ENCODE measurements at places on chromosomes 1 and 21. TPM values are rescaled to one million over a fixed set of nuclear protein-coding genes. Genes with fewer than 3 reads are reported as not detected.

Gene VWA5B1
- polyA plus RNA-seq = 0.40 TPM

Gene SPRR2A
- not detected for polyA plus RNA-seq

Gene CLIC4
- 70.3 TPM for polyA plus RNA-seq

Gene CELA2A
- polyA plus RNA-seq = 0.18 TPM

Gene SELENBP1
- 97.9 TPM for polyA plus RNA-seq

Gene LAMC2
- 33.4 TPM for polyA plus RNA-seq

Gene FAM76A
- 9.7 TPM for polyA plus RNA-seq

Gene KLHL21
- 9.4 TPM for polyA plus RNA-seq

Gene CDK18
- polyA plus RNA-seq = 52.6 TPM

Gene ADAM30
- not detected for polyA plus RNA-seq

Gene SYDE2
- polyA plus RNA-seq = 6.2 TPM

Gene FTCD
- polyA plus RNA-seq = 61.8 TPM

Gene FCRL3
- polyA plus RNA-seq = 0.22 TPM

Gene RBM34
- 77.4 TPM for polyA plus RNA-seq

Gene NEGR1
- 9.9 TPM for polyA plus RNA-seq

Data from large intestine (tissue), 12 donors.